ENCODE measurements at places on chromosomes 2 and 18.

DNA sequence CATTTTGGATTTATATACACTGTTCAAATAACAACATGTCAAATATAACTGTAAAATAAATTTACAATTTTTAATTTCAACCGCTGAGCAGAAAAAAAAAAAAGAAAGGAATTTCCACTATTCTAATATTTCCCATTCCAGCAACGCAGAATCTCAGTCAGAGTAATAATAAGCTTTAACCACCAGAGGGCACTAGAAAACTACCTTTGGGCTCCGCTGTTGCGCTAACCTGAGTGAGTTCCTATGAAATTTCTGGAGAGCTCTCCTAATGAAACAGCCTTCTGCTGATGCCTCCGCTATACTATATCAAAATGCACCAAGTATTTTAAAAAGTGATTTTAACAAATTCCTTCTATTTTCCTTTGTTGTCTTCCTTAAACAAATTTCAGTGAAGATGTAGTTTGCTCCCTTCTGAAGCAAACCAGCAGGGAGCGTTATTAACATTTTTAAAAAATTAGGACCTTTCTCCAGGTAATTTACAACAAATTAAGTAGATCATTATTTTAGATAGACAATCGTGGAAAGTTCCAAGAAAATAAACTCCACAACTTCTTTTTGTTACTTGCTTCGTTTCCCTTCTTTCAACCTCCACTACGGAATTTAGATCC, 23.0 kb downstream of the ERMN start:
- DNase-seq: peak; percentile 12

- no peak for DNase-seq
These were observed 20.0 kb upstream of the CAVIN2 start for GRCh38 chr2:191866675-191867506.

GRCh38 chr18:54090856-54091255, 133.6 kb downstream of the MBD2 start:
- DNase-seq: no peak

DNA sequence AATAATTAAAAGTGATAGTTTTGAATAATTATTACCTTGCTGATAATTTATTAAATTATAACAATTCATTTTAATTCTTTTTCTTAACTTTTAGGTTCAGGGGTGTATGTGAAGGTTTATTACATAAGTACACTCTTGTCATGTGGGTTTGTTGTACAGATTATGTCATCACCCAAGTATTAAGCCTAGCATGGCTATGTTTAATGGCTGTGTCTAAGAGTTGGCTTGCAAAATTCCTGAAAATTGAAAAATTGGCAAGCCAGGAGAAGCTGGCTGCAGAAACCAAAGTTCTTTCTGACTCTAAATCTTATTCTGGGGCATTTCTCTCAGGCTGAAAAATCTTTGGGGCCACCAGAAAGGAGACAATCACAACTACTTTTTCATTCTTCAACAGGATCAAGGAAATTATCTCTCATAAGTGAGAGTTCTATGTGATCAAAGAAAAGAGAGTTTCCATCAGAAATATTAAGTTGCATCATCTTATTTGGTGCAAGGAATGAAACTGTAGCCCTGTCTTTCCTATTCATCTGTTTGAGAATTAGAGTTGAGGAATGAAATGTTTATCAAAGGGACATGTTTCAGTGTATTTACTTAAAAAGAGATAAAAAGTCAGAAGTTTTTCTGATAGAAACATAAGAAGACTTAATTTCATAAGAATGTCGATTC, 412.1 kb upstream of the CDH2 start:
- DNase-seq: no peak

GRCh38 chr2:206198677-206199076, 39.0 kb downstream of the EEF1B2 start:
- no peak for DNase-seq

- DNase-seq: no peak
These were observed 13.6 kb upstream of the PELI1 start for GRCh38 chr2:64157792-64158191.

DNA sequence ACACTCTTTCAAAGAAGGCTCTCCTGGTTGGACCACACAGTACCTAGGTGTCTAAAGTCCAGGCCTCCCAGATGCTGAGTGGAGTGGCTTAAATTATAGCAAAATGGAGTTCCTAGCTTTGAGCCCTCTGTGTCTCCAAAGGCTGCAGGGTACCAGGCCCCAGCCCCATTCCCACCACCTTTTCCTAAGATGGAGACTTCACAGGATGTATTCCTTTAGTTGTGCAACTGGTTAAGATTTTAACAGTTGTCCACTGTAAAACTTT, 4.9 kb downstream of the SMAD7 start:
- DNase-seq: no peak

GRCh38 chr2:119823734-119824334, 64.1 kb downstream of the PTPN4 start:
- DNase-seq: peak; percentile 29

DNA sequence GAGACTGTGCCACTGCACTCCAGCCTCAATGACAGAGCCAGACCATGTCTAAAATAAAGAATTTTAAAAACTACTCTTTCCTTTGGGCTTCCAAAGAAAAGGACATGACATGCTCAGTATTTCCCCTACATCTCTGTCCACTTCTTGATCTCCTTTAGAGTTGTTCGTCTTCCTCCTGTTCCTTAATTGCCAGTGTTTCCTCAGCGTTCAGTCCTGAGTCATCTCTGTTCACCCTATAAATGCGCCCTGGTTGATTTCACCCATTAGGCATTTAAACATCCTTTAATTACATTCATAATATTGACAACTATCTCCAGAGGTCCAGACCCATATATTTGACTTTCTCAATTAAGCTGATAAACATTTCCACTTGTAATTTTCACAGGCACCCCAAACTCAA, 64.0 kb downstream of the AAK1 start:
- DNase-seq: no peak

DNA sequence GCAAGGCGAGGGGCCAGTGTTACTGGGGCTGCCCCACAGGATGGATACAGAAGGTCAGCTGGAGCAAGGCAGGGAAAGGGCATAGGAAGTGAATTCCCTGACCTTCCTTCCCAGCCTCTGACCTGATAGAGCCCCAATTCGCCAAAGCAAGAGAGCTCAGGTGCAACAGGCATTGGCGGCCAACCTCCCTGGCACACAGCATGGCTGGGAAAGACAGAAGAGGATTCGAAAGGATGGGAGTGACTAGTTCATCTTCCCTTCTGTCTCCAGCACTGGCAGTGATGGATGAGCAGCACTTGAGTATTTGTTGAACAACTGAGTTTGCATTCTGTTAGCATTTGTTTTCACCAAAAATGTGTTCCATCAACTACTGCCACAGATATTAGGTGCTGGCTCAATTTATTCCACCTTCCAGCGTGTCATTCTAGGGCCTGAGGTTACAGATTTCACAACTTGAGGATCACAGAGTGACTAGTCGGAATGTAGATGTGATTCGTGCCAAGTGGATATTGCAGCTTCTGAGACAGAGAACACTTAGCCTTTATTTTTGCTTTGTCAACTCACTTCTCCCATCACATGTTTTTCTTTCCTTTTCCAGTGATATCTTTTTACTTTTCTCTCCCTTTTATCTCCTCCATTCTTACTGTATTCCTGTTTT, 6.2 kb downstream of the COPS8 start:
- no peak for DNase-seq

DNA sequence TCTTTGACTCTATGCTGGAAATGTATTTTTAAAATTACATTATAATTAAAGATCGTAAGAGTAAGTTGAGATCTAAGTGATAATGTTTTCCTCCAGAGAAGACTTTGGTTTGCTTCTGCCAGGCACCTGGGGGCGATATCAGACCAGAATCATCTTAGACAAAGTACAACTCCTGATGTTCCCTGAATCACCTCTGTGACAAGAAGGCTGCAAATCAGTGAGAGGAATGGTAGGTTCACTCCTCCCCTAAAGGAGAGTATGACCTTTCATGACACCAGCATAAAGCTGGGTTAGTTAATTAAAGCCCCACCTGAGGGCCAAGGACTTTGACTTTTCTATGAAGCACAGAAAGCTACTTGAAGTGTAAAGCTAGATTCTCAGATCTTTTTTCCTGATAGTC, 114.4 kb upstream of the DTNA start:
- DNase-seq: no peak

- DNase-seq: peak; percentile 12
These were observed 210.0 kb downstream of the RBM43 start for GRCh38 chr2:151051574-151052220.

GRCh38 chr2:240522406-240522805, 35.4 kb downstream of the ANKMY1 start:
- no peak for DNase-seq

GRCh38 chr2:97857553-97857952, 138.2 kb downstream of the TMEM131 start:
- no peak for DNase-seq

GRCh38 chr2:240441326-240441992, 6.0 kb downstream of the GPC1 start:
- DNase-seq: no peak

- peak; percentile 70 for DNase-seq
These were observed 125.6 kb downstream of the PLB1 start for GRCh38 chr2:28621172-28622100.

DNA sequence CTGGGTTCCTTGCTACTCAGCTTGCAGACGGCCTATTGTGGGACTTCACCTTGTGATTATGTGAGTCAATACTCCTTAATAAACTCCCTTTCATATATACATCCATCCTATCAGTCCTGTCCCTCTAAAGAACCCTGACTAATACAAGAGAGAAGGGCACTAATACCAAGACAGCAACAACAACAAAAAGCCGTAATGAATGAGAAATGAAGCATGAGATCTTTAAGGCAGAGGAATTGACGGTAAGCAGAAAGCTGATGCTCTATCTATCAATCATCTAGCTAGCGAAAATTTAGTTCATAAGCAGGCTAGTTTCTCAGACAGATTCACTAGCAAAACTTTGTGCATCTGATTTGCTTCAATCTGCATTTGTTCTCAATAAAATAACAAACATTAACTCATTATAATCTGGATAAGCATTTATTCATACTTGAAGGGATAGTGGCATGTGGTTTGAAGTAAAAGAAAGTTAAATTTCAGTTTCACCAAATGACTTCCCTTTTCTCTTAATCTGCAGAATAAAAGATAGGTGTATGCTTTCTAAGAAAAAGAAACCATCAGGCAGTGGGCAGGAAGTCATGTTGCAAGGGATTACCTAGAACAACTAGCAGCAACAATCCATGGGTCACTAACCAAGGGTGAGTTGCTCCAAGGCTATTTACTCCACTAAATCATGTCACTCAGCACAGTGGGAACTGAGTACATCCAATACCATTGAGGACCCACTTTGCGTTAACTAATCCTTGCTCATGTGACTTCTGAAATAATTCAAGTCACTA, 376.5 kb downstream of the TMEM182 start:
- no peak for DNase-seq

DNA sequence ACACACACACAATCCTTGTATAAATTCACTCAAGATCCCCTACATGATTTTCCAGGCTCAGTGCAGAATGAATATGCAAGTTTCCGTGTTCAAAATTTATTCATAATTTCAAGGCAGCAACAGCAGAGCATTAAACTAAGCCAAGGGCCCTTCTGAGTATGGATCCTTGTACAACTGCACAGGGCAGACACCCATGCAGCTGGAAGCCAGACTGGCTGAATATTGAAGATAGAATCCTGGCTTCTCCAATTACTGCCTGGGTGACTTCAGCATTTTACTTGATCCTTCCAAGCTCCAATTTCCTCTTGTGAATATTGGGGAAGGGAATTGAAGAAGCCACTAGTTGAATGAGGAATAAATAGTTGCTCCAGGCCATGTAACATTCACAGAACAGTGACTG, 267.9 kb upstream of the REG3G start:
- DNase-seq: no peak
